ENCODE measurements at places on chromosomes 3 and 15.

DNA sequence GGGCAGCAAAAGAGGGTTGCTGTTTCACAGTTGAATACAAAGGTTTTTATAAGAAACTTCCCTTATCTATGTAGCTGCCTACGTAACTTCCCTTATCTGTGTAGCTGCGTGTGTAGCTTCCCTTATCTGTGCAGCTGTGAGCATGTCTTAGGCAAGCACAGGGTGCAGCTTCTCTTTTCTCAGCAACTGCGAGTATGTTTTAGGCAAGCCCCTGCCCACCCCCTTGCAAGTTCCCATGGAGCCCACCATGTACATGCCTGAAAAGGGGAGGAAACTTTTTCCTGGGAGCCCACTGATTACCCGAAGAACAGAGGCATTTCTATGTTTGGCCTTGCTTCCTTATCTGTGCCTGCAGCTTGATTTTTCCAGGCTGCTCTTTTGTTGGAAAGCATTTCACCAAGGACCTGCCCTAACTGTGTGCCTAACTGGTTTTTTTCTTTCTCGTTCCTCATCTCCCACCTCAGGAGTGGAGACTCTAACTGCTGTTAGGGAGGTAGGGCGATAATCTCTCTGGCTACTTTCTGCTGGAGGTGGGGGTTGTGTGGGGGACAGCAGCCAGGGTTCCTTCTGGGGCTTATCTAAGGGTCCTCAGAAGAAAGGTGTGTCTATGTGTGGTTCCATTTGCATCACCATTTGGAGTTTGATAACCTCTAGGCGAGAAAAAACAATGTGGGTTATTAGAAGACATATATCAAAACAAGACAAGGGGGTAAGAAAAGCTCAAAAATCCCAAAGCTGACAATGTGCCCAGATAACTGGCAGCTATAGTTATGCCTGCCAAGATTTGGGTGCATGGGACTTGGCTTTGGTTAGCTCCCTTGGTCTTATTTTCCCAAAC is 26.0 kb downstream of the SORD start:
- DNase-seq: no peak

GRCh38 chr15:23532024-23532423 is 33.5 kb upstream of the MKRN3 start:
- DNase-seq: no peak

DNA sequence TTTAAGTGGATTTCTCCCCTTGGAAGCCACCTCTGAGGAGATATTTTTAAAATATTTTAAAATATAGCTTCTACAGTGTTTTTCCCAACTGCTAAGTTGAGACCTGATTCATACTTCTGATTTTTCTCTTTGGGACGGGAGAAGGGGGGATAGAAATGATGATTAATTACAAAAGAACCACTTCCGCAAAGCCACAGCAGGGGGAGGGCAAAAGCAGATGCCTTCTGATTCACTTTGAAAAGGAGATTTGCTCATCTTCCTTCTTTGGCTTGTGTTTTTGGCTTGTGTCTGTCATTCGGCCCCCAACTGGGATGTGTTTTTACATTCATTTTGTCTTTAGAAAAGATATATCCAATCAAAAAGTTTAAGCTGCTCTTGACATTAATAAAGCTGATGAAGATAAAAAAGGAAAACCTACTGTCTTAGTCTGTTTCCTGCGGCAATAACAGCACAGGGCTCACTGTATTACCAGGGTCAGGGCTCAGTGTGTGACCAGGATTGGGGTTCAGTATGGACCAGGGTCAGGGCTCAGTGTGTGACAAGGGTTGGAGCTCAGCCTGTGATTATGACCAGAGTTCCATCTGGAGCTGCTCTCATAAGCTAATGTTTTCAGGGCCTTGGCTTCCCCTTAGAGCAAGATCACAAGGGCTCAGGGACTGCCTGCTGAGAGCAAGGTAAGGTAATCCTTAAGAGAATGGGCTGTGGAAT is 223.2 kb downstream of the MTHFS start:
- peak; percentile 41 for DNase-seq

GRCh38 chr3:192727032-192727847 is at the start of gene FGF12:
FGF12 (minus strand) TSS chr3:192727541.
- DNase-seq: no peak

GRCh38 chr3:37627951-37628620 is 233.6 kb upstream of the CTDSPL start:
- DNase-seq: no peak

DNA sequence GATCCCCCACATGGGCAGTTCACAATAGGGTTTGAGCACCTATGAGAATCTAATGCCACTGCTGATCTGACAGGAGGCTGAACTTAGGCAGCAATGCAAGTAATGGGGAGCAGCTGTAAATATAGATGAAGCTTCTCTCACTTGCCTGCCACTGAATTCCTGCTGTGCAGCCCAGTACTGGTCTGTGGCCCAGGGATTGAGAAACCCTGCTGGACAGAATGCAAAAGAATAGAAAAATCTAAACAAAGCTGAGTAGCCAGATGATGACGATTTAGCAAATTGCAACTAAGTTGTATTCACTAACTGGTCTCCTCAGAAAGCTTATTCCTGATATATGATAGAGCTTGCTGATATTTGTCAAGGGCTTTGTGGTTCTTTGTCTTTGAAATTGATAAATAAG is 34.3 kb upstream of the APH1B start:
- no peak for DNase-seq

- no peak for DNase-seq
Measured at GRCh38 chr15:96969732-96970710, 639.5 kb downstream of the NR2F2 start.

- no peak for DNase-seq
Measured at GRCh38 chr15:59116141-59116540, 11.2 kb downstream of the CCNB2 start.

DNA sequence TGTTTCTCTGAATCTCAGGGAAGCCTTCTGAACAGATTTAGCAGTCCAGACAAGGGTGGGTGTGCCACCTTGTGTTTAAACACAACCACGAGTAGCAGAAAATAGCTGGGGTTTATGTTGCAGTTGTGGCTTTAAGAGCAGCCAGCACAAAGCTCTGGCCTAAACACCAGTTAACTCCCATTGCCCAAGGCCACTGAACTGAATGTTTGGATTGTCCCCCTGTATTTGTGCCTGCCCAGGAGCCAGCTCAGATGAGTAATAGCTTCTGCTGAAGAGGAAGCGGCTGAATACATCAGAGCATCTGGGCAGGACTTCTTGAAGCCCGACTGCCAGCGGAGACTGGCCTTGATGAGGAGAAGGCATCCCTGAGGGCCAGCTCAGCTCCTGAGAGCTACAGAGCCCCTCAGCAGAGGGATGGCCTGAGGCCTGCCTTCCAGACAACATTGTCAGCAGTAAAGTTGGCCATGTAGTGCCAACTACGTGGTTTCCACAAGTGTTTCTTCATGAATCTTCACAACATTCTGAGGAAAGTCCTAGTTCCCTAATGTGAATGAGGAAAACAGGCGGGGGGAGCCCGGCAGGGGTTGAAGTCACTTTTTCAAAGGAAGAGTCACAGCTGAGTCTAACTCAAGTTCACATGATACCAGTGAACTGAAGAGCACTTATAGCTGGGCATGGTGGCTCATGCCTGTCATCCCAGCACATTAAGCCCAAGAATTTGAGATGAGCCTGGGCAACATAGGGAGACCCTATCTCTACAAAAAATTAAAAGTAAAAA is 65.8 kb upstream of the ZBTB38 start:
- DNase-seq: peak; percentile 28

GRCh38 chr3:35663471-35663870 is 24.1 kb downstream of the ARPP21 start:
- no peak for DNase-seq

DNA sequence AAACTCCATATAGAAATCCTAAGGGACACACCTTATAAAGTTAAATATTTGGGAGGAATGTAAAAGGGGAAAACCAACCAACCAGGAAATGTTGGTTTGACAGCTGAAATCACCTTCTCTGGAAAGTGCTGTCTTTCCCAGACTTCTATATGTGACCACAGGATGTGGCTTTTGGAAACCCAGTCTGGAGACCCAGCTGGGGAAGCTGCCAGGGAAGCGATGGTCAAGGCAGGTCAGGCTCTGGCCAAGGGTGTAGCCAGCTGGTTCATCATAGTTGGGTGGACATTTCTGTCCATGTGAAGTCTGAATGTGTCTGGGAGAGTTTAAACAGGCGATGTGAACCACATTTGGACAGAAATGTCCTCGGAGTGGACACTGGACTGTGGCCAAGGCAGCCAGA is 73.9 kb downstream of the ARNT2 start:
- DNase-seq: no peak

Measured in skeletal muscle cell (primary cell).